ENCODE measurements at places on chromosomes 12 and 14.

DNA sequence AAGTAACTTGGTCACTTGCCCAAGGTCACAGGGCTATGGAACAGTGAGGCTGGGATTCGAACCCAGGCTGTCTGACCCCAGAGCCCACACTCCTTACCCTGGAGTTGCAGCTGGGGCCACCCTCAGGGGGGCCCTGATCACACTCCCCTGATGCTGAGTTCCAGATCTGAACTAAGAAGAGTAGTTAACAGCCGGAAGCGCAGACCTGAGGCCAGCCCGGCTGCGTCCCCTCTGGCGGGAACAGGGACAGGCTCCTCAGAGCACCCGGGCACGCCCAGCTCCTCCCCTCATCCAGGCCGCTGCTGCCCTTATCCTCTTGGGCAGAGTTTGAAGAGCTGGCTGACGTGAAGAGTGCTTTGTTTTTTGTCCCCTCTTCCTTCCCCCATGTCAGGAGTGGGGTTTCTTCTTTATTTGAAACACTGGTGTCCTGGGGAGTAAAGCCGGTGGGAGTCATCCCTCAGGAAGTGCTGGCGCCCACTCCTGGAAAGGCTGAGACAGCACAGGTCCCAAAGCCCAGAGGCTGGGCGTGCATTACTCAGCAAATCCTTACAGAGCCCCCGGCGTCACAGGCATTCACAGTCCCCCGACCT, 8.7 kb downstream of the PHB2 start:
- DNase-seq, result no peak

- DNase-seq, result no peak
Measured at GRCh38 chr14:76961631-76962302, 66.7 kb downstream of the IRF2BPL start.

- DNase-seq, result no peak
Measured at GRCh38 chr12:20577054-20577453, 118.1 kb upstream of the SLCO1C1 start.

DNA sequence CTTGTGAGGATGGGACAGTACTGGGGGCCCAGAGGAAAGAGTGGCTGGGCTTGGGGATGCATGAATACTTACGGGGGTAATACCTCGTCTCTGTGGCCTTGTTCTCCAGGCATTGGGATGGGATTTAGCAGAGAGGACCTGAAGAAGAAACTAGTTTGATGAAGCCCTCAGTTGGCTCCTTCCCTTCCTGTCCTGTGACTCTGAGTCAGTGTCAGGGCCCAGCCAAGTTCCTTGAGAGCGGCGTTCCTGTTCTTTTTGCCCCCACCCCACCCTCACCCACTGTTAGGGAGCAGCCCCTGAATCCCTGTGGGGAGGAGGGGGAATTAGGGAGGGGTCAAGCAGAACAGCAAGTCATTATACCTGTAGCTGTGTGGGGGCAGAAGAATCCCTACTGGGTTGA, 5.2 kb upstream of the LRP1-AS start:
- DNase-seq, result no peak

- no peak for DNase-seq
Measured at GRCh38 chr12:3097836-3098235, 20.7 kb downstream of the TSPAN9 start.

DNA sequence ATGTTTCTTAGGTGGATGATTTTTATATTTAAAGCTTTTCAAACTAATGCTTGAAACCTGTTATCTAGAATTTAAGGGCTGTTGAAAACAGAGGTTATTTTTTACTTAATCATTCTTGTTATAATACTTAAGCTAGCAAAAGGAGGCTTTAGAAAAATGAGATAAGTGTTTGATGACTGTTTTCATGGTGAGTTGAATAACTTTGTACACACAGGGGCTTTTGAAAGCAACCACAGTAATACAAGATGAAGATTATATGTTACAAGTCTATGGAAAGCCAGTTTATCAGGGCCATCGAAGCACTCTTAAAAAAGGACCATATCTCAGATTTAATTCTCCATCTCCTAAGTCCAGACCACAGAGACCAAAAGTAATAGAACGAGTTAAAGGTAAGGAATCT, 33.3 kb downstream of the KIAA0586 start:
- no peak for DNase-seq

- no peak for DNase-seq
Measured at GRCh38 chr12:124172636-124173035, 122.3 kb upstream of the RFLNA start.

GRCh38 chr12:49292729-49293055, 2.3 kb upstream of the PRPH start:
- no peak for DNase-seq

DNA sequence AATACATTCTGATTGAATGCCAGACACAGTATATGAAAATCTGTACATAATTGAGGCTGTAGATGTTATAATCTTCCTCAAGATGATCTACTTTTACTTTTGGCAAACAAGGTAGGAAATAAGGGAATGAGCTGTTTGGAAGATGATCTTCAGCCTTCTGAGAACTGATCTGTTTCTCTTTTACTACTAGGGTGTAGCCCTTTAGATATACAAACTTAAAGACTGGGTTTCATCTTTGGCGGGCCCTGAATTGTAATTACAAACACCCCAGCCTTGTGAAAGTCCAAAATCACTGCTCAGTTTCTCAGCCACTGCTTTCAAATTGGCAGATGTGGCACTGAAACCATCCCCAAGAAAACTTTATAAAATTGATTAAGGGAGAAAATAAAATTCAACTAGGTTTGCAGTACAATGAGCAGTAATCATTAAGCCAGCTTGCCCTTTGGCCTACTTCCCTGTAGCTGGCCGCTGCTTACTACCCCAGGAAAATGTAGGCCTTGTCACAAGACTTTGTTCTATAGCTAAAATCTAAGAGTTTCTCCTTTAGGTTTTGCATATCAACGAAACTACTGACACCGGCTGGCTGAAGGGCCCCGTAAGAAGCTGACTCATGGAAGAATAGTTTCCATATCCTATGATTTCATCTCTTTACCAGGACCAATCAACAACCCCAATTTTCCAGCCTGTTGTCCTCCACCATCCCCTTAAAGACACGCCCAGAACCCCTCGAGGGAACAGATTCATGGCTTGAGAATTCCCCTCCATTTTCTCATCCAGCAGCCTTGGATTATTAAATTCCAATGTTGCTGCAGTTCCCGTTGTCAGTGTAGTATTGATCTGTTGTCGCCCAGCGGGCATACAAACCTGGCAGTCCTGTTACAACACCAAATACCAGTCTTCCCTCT, 210.8 kb downstream of the PCNX1 start:
- no peak for DNase-seq

DNA sequence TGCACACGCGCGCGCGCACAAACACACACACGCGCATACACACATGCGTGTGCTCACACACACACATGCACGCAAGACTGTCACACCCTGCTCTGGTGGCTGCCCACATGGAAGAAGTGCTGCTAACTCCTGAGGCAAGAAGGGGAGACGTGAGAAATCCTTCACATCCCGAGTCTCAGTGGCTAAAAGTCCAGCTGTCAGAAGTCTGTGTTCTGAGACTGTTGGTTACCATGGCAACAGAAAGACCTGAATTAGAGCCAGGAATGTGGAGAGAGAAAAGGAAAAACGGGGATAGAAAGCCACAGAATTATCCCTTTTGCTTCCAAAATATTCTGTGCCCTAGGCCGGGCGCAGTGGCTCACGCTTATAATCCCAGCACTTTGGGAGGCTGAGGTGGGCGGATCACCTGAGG, 71.2 kb downstream of the PPFIBP1 start:
- no peak for DNase-seq

DNA sequence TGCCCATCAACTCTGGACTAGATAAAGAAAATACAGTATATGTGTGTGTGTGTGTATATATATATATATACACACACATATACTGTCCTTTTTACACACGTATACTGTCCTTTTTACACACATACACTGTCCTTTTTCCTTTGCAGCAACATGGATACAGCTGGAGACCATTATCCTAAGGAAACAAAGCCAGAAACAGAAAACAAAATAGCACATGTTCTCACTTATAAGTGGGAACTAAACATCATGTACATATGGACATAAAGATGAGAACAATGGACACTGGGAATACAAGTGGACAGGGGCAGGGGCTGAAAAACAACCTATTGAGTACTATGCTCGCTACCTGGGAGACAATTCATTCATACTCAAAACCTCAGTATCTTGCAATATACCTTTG, 23.7 kb downstream of the VDR start:
- no peak for DNase-seq

DNA sequence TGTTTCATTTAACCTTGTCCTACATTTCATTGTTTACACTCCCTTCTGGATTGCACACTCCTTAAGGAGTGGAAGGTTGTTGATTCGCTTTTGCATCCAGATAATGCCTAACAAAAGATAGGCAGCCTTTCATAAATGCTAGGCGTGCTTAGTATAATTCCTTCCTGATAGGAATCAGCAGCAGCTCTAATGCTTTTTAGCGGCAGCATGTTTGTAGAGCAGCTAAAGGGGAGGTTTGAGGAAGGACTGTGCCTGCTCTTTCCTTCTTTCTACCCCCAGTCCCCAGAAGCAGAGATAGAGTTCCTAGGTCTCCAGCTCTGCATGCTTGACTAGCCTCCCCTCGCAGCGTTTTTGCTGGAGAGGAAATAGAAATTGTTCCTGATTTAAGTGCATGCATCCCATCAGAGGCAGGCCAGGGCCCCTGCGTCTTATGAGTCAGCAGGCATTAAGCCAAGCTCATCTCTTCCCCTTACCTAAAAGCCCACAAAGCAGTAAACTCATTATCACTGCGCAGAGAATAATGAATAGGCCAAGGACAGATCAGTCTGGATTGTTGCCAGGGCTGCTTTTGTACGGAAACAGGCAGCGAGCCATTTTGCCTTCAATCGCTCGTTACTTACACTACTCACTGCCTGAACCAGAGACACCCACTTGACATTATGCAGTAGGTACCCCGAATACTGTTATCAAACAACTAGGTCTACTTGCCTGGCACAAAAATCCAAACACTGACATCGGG, 14.0 kb upstream of the TBPL2 start:
- no peak for DNase-seq

- no peak for DNase-seq
Measured at GRCh38 chr12:32893043-32893442, 3.5 kb downstream of the PKP2 start.

- no peak for DNase-seq
Measured at GRCh38 chr12:95721320-95721719, 69.2 kb downstream of the NTN4 start.

DNA sequence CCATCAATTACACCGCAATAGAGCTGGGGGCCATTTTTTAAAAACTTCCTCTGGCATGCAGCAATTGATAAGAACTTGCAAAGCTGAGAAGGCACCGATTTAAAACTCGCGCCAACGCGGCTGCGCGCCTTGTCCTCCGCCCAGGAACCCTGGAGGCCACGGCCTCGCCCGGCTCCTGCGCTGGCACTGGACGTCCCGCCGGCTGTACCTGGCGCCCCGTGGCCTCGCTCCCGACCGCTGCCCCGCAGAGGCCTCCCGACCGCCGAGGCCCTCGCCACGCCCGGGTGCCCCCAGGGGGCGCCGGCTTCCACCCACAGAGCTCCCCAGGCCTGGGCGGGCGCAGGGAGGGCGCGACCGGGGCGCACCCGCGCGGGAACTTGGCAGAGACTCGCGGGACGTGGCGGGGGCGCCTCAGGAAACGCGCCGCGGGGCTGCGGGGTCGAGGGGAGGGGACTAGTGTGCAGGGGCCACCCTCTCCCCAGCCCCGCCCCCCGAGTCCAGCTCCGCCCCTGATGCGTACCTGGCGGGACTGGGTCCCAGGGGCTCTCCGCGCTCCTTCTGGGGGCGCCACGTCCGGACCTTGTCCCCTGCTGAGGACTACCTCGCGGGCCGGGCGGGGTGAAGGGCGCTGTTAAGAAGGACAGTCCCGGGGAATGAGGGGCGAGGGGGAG, 65.7 kb downstream of the TNFAIP2 start:
- DNase-seq, result no peak

DNA sequence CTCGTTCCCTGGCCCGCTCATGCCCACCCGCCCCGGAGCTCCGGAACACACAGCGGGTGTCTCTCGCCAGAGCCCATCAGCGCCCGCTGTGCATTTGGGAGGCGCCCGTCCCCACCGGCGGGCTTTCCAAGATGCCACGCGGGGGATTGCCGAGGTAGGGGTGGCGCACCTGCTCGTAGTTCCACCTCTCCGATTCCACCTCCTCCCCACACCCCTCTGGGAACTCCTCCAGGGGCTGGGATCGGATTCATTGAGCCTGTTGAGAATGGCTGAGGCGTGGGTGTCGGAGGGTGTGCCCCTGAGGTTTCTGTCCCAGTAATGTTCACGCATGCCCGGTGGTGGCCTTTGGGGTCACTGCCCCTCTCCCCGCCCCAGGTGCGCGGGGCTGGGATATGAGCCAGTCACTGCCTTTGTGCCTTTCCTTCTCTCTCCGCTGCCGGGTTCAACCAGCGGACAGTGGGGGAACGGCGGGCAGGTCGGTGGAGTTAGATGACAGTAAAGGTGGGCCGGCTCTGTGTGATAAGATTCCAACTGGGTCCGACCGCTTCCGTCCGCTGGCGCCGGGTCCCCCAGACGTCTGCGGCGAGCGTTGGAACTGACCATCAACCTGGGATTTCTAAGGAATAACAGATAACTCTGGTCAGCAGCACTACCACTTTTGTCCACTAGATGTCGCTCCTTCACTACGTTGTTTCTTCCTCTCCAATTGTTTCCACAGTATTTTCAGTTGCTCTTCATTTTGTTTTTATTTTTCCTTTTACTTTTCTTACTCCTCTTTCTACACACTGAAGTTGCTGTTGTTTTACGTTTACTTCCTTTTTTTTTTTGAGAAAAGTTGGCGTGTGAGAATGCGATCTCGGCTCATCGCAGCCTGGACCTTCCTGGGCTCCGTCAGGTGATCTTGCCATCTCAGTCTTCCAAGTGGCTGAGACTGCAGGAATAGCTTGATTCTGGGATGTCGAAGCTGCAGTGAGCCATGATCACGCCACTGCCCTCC, 178.1 kb upstream of the ALG10B start:
- DNase-seq, result no peak

DNA sequence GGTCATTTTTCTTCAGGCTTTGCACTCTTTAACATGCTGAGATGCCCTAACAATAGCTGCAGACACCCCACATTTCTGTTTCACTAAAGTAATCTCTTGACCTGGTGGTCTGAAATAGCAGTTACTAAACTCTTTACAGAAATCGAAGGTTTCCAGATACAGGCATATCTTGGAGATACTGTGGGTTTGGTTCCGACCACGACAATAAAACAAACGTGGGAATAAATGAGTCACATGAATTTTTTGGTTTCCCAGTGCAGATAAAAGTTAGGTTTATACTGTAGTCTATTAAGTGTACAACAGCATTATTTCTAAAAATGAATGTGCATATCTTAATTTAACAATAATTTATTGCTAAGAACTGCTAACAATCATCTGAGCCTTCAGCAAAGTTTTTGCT, 208.7 kb downstream of the EGLN3 start:
- DNase-seq, result no peak

DNA sequence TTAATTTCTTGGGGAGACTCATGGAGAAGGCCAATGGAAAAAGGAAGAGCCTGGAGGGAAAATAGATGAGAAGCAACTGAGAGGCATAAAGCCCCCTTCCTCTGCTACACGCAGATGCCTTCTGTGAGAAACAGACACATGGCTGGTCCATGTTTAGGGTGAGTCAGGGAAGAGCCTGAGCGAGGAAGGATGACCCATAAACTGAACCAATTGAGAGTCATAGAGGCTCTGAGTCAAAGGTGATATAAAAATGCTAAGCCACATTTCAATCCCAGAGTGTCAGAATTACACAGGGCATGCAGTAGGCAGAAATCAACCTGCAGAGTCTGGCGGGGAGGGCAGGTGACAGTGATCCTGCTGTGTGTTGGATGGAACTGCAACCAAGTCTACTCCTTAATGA, 30.1 kb upstream of the NEDD1 start:
- DNase-seq, result no peak

GRCh38 chr14:30596935-30597334, 25.2 kb upstream of the SCFD1 start:
- DNase-seq, result no peak

GRCh38 chr12:114412825-114413749, 7.1 kb upstream of the TBX5 start:
- no peak for DNase-seq
